ENCODE measurements at places on chromosomes 6 and 20.

GRCh38 chr20:2374346-2375125 is 6.2 kb upstream of the TGM6 start:
- no peak for DNase-seq

DNA sequence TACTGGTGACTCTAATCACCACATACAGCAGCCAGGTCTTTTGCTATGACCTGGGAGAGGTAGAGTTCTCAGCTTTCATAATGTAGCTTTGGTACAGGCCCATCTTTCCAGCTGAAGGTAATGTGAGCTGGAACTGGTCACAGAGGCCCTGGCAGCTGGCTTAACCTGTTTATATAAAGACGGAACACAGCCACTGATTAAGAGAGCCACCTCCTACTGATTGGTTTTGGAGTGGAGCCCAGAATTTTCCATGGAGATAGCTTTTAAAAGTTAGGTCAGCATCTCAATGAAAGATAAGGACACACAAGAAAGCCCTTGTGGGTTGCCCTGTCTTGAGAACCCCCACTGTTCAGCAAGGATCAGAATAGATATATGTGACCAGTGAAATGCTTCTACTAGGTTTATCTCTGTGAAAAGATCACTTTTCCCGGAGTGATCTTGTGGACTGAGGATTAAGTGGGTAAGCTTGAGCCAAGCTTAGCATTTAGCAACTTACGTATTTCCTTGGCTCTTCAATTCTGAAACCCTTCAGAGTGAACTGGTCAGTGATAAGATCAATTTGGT is 213.7 kb upstream of the CITED2 start:
- no peak for DNase-seq

DNA sequence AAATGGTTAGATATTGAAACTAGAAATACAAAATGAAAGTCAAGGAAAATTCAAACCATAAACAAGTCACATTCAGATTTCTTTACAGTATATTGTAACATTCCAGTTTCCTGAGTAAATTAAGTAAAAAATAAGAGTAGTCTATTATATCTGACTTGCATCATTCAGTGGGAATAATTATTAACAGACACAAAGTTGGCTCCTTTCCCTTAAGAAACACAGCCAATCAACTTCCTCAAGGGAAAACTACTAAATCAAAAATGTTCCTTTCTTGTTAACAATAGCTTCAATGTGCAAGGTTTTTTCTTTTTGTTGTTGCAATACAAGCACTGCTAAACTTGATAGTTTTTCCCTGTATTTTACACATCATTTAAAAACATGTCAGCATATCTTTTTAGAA is 33.2 kb downstream of the DNAAF9 start:
- no peak for DNase-seq

DNA sequence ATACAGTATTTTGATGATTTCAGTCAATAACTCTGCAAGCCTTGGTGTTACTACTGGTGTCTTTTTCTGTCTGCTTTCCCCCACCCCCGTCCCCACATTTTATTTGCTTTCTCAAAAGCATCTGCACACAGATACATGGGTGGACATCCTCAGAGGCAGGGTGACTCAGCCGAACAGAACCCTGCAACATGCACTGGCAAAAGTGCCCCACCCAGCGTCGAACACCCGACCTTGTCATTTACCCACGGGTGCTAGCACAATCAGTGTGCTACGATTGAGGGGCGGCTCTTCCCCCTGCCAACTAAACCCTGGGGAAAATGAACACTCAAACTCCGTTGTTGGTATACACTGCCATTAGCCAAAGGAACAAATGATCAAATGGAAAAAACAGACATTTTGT is 115.9 kb upstream of the NAA20 start:
- DNase-seq, result no peak

DNA sequence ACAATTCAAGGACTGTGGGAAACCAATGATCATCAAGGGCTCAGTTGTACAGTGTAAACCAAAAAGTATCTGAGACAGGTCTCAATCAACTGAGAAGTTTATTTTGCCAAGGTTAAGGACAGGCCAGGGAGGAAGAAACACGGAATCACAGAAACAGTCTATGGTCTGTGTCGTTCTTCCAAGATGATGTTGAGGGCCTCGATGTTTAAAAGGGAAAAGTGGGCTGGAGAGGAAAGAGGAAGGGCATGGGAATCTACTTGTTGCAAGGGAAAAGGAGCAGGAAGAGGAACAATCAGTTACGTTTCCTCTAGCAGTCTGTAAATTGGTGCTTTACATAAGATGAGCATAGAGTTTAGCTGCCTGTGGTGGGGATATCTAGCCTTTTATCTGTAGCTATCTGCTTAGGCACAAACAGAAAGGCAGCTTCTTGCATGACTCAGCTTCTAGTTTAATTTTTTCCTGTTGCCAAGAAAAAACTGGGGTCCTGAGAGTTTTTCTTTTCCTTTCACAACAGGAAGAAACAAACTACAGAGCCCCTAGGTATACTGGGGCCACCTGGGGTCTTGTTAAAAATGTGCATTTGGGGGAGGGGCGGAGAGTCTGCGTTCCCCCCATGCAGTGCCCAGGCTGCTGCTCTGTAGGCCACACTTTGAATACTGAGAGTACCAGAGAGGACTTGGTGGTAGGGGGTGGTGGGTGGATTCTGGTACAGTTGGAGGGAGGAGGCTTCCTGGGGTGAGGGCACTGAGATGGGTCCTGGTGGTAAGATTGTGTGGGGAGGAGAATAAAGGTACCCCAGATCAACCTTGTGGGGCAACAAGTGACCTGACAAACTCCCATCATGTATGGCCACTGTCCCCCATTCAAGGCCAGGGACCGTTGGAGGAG is 35.3 kb upstream of the EZR start:
- DNase-seq, result no peak

DNA sequence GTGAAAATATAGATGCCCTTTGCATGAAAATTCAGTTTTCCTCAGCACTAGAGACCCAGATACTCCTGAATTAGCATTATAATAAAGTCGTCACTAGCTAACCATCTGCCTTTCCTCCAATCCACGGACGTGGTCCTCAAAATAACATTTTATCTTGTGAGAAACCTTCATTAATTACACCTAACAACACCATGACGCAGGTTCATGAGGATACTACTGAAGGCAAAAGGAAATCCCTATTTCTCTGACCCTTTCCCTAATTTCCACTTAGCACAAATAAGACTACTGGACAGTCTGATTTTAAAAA is 1.3 kb upstream of the PNISR start:
- DNase-seq, result no peak

DNA sequence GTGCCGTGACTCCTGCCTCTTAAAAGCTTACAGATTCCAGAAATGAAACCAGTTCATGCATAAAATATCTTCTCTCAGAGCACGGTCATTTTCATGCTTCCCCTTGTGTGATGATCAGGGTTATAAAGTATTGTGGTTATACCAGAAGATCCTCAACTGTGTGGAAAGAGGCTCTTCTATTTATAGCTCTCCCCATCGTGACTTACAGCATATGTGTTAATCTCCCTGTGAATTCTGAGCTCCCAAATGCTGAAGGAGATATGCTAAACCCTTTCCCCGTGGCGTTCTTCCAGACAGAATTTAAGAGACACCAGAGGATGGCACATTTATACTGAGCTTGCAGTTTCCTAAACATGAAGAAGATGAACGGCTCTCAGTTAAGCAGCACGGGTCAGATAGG is 158.8 kb downstream of the CDH26 start:
- no peak for DNase-seq

- DNase-seq, result no peak
These were observed 234.2 kb downstream of the COL12A1 start for GRCh38 chr6:74971633-74972032.

DNA sequence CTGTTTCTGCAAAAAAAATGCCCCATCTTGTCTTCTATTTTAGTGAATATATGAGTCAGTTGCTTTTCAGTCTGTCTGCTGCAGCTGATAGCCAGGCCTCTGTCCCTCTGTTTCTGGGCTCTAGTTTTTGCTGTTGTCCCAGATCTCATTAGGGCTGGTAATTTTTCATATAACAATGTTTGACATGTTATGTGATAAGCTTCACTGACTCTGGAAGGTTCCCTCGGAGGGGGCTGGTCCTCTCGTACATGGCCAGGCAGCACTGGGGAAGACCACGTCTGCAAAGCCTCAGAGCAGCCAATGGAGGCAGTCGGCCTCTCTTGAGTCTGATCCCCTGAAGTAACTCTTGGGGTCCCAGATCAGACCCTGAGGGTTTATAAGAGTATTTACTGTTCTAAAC is 223.8 kb downstream of the THBS2 start:
- no peak for DNase-seq

GRCh38 chr6:62102387-62102786 is 183.6 kb downstream of the KHDRBS2 start:
- DNase-seq, result no peak

- DNase-seq, result no peak
These were observed 174.1 kb downstream of the CARMIL1 start for GRCh38 chr6:25453288-25453687.

- no peak for DNase-seq
These were observed 13.8 kb upstream of the PCK1 start for GRCh38 chr20:57546956-57547649.

- no peak for DNase-seq
These were observed 1.6 kb upstream of the HEY2 start for GRCh38 chr6:125747589-125748405.

- no peak for DNase-seq
These were observed 54.3 kb upstream of the IYD start for GRCh38 chr6:150314230-150315188.
